Pancreas (tissue), 10 donors: ENCODE measurements at places on chromosomes 6 and 20. TPM values are rescaled to one million over a fixed set of nuclear protein-coding genes. Genes with fewer than 3 reads are reported as not detected.

AHI1 gene
- polyA plus RNA-seq = 24.8 TPM

SLC13A3 gene
- 2.3 TPM for polyA plus RNA-seq

RGS17 gene
- polyA plus RNA-seq = 3.5 TPM

RALGAPB gene
- 11.8 TPM for polyA plus RNA-seq

- H3K4me1 ChIP-seq = no peaks in the 10 kb centered on the region
- H3K4me3 ChIP-seq = no peak overlapping the region
- no peaks in the 10 kb centered on the region for H3K36me3 ChIP-seq
- DNase-seq = no peak
- no peak overlapping the region for H3K27ac ChIP-seq
Measured at GRCh38 chr20:55266361-55266760, 739.0 kb downstream of the CBLN4 start.

DNA sequence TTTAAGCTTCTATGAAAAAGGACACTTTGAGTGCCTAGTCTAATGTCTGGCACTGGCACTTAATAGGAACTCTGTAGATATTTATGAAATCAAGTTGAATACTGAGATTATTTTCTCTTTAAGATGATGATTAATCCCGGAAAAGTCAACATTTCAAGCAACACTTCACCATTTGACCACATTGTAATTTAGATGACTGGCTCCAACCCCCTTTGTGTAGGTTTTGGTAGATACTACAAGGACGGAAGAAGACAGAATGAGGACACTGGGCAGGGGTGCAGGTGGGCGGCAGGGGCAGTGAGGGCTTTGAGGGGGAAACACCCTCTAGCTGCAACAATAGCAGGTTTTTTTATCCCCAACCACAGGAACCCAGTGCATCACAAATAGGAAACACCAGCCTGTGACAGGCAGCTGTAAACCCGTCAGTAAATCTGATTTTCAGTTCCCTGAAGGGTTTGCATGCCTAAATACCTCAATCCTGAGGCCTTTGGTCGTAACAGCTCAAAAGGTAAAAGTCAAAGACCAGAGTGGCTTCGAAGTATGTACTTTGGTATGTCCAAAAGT lies 4.6 kb downstream of the DTNBP1 start:
- DNase-seq = no peak
- H3K27me3 ChIP-seq = no peaks in the 10 kb centered on the region
- no peak overlapping the region for H3K27ac ChIP-seq
- H3K4me3 ChIP-seq = no peak overlapping the region
- no peaks in the 10 kb centered on the region for H3K36me3 ChIP-seq

- no peaks in the 10 kb centered on the region for H3K36me3 ChIP-seq
- peak overlapping the region; percentile 93 for H3K27ac ChIP-seq
- peaks cover 7% of the 10 kb centered on the region for H3K4me1 ChIP-seq
- peak overlapping the region; percentile 81 for H3K4me3 ChIP-seq
- DNase-seq = no peak
- H3K27me3 ChIP-seq = no peaks in the 10 kb centered on the region
Measured at GRCh38 chr6:20213271-20213798, 1.1 kb upstream of the MBOAT1 start.

DNA sequence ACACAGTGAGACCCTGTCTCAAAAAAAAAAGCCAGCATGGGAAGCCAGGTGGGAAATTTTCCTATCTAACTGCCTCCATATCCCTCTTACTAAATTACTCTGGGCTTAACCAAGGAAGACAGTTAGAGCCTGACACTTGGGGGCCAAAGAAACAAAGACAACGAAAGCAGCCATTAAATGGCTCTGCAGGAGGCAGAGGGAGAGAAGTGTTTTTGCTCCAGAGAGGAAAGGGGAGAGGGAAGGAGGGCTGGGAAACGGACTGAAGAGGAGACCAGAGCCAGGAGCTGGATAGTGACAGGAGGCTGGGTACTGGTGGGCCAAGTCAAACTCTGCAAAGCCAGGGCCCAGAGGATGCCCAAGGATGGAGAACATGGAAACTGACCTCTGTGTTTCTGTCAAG lies 10.7 kb upstream of the TGIF2 start:
- no peak overlapping the region for H3K27ac ChIP-seq
- no peaks in the 10 kb centered on the region for H3K36me3 ChIP-seq
- no peak for DNase-seq
- no peaks in the 10 kb centered on the region for H3K4me1 ChIP-seq

- no peaks in the 10 kb centered on the region for H3K4me1 ChIP-seq
- no peak overlapping the region for H3K4me3 ChIP-seq
- DNase-seq = no peak
- no peaks in the 10 kb centered on the region for H3K27me3 ChIP-seq
Measured at GRCh38 chr20:33963751-33964150, 30.0 kb upstream of the RALY start.

DNA sequence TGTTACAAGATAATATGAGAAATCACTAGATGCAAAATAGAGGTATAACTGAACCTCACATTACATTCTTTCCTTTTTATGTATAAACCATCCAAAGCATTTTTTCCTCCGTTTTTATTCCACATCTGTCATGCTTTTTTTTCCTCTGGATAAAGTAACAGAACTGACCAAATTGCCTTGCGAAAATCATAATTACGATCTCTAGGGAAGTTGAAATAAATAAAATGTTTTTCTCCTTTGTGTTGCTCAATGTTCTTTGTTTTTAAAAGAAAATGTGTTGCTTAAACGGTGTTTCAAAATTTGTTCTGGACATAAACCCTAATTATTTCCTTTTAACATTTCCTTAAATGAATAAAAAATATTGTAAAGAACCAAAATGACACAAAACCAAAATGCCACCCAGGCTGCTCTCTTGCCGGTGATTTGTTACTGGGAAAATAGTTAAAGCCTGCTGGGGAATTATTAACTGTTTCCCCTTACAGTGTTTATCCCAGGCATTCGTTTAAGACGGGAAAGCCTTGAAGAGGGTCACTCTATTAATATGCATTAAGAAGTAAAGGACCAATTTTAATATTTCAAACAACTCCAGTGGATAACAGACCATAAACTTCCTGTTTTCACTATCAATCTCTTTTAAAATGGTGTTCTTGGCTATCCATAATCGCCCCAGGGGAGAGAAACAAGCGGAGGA lies 1.7 kb upstream of the ADGRB3 start:
- no peak for DNase-seq
- H3K27me3 ChIP-seq = peaks cover 7% of the 10 kb centered on the region
- H3K36me3 ChIP-seq = no peaks in the 10 kb centered on the region
- no peak overlapping the region for H3K27ac ChIP-seq

- no peaks in the 10 kb centered on the region for H3K4me1 ChIP-seq
- H3K27ac ChIP-seq = no peak overlapping the region
- H3K36me3 ChIP-seq = no peaks in the 10 kb centered on the region
- H3K27me3 ChIP-seq = no peaks in the 10 kb centered on the region
Measured at GRCh38 chr6:110492584-110492983, 16.2 kb upstream of the SLC22A16 start.

- H3K4me3 ChIP-seq = no peak overlapping the region
- H3K27ac ChIP-seq = no peak overlapping the region
- no peak for DNase-seq
- no peaks in the 10 kb centered on the region for H3K27me3 ChIP-seq
Measured at GRCh38 chr20:137668-138490, 4.5 kb upstream of the DEFB126 start.
